ENCODE measurements at places on chromosomes 6 and 20.
A peak's percentile ranks its signal among the peaks of the same experiment; 100 is the strongest.

DNA sequence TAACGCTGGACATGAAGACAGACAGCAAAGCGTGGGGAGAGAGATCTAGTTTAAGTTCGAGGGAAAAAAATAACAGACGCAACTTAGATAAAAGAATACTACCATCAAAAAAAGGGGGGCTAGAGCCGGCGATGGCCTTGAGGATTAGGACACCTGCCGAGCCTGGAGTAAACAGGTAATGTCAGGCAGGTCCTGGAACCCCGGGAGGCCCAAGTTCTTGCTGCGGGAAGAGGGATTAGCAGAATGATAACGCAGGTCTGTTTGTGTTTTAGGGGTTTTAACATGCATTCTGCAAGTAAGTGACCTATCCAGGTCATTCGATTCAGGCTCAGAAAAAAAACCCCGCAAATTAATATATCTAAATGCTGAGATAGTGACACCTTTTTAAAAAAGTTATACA lies 754 bp upstream of the TMEM170B start:
- DNase-seq = no peak

DNA sequence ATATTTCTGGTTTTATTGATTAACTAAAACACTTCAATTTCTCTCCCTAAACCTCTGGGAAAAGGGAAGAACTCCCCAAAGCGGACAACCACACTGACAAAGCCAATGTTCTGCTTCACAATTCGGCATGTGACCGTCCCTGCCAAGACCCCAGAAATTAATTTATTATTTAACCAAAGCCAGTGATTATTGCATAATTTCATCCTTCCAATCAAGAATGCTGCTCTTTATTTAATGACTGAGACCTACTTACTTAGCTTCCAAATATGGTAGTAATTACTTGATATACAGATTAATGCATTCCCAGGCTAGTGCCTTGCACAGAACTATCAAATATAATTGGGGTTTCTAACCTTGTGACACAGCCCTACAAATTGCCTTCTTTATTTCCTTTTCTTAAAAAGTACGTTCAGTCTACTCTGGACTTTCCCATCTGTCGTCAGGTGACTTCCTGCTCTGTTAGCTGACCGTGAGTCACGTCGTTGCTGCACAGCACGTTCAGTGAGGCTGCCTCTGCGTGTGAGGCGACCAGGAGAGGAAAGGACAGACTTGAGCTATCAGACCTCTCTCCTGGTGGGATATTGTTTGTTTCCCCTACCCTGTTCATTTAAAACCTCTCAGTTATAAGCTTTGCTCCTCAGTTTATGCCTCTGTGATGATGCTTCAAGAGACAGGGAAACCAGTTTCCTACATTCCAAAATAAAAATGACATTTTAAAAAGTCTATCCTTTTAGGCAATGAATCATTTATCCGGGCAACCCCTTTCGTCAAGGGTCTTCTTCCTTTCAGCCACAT lies 55.7 kb upstream of the TNFAIP3 start:
- DNase-seq = peak; percentile 68

GRCh38 chr6:93886416-93886815 lies 467.1 kb upstream of the EPHA7 start:
- DNase-seq = no peak

DNA sequence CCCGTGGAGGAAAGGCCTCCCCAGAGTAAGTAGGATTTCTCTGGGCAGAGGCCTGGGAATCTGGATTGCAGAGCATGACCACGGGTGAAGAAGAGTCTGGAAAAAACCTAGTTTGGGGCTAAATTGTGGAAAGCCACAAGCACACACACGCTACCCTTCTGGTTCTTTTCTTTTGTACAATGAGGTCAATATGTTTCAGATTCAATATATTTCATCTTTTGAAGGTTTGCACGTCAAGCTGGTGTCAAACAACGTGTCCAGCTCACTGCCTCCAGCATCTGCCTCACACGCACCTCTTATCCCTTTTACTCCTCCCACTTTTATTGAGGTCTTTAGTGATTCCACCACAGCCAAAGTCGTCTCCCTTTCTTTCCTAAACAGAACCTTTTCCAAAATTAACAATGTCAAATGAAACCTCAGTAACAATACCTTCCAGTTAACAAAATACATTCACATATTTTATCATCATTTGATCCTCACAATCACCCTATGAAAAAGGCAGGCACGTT lies 773 bp upstream of the EPB41L2 start:
- DNase-seq = no peak

DNA sequence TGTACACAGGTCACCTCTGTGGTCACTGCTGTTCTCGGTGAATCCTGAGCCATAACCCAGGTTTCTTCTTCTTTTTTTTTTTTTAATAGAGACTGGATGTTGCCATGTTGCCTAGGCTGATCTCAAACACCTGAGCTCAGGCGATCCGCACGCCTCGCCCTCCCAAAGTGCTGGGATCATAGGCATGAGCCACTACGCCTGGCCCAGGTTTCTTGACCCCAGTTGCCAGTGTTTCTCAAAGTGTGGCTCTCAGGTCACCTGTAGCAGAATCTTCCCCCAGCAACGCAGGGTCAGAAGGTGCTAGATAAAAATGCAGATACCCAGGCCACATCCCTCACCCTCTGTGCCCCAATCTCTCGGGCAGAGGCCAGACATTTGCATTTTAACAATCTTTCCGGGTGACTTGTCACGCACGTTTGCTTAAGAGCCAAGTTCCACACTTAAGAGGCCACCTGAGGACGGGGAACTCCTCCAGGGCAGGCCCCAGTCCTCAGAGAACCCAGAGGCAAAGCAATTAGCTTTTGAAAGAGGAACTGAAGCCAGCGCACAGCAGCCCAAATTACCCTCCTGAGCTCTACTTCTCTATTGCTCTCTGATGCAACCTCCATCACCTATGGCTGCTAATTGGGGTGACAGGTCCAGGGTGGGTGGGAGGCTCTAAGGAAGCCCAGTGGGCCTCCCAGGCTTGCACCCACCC lies 81.8 kb downstream of the NFATC2 start:
- no peak for DNase-seq

DNA sequence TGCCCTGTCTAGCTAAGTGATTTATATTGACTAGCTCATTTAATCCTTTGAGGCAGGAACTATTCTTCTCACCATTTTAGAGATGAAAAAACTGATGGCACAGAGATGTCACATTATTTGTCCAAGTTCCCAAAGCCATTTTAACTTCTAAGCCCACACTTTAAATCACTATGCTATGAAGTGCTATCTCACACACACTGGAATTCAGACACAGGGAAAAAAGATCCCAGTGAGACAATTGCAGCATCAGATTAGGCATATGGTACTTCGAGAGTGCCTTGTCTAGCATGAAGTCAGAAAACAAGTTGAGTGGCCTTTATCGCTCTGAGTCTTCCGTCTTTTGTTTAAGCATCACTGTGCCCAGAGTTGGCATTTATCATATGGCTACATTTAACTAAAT lies 54.1 kb upstream of the PDE7B start:
- no peak for DNase-seq

DNA sequence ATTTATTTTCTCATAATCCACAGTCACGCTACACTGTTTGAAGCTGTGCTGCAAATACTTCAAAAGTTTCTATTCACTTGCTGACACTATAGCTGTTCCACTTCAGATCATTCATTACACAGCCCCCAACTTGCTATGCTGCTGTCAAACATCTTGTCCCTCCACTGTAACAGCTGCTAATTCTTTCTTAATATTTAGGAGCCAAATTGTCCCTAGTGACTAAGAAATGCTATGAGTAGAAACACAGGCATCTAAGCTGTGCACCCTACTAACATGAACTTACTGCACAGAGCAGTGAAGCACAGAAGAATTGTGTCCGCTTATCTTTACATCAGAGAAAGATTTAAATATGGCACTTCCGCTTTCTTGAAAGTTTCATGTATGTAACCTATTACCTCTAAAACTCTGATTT lies 91.3 kb downstream of the PDE10A start:
- no peak for DNase-seq

DNA sequence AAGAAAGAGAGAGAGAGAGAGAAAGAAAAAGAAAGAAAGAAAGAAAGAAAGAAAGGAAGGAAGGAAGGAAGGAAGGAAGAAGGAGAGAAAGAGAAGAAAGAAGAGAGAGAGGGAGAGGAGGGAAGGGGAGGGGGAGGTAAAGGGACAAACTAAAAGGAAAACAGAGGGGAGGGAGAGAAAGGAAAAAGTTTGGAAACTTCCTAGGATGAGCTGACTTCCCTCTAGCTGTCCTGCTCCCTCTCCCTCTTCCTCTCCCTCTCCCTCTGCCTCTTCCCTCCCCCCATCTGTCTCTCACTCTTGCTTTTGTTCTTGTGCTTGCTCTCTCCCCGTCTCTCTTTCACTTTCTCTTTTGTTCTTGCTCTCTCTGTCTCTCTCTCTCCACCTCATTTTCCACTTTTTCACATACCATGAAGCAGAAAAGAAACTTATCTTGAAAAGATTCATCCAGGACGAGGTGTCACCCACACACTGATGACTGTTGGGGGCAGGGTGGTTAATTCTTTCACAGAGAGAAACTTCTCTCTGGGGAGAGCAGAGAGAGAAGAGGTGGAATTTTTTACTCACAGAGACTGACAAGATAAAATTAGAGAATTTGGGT lies 56.4 kb upstream of the DUSP22 start:
- peak; percentile 20 for DNase-seq

DNA sequence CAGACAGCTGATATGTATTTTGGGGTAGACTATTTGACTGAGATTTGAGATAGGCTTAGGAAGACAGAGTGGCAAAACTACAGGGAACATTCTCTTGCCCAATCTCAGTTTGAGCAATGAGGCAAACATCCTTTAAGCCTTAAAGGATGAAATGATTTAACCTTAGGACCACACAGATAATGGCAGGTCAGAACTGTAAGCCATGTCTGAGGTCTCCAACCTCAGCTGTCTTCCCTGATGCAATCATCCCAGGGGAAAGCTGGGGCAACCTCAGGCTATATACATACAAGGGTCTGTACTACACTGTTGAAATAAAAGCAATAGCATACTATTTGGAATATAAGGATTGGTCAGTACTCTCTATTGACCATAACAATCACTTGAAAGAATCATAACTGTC lies 83.8 kb upstream of the NUP153 start:
- no peak for DNase-seq
